ENCODE measurements at places on chromosomes 6 and 20.

GRCh38 chr6:137432054-137432611, 62.1 kb downstream of the OLIG3 start:
- DNase-seq, result no peak

DNA sequence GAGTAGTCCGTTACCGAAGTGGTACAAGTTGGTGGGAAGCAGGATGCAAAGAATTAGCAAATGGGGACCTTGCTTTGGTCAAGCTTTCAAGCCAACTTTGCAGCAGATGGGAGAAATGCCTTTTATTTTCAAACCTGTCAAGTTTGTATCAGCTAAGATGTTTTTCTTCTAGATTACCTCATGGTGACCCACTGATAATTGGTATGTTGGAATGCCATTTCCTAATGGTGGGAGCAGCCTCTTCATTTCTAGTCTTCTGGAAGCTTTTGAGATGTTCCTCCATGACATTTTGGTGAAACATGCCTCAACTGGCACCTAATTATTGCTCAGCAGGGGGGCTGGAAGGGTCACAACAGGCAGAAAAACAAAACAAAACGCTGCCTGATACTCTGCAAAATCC, 43.7 kb downstream of the ADNP start:
- DNase-seq, result no peak

DNA sequence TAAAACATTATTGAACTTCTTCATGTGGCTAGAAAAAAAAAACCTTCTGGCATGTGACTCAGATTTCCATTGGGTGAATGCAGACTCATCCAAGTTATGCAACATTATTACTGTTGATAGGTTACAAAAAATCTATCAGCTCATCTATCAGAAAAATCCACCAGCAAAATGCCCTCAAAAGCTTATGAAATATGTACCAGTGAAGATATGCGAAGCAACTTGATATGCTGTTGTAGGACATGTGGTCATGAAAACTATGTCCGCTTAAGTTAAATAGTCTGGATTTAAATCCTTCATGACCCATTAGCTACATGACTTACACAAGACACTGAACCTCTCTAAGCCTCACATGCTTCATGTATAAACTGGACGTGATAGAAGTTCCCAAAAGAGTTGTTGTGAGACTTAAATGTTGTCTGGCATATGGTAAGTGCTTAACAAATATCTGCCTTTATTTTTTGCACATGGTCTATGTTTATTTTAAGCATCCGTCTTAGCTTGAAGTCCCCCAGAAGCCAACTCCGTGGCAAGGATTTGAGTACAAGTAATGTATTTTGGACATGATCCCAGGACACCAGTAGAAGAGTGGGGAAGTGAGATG, 12.5 kb upstream of the BFSP1 start:
- no peak for DNase-seq

GRCh38 chr6:1834207-1834606, 224.5 kb downstream of the FOXC1 start:
- no peak for DNase-seq

GRCh38 chr6:162644153-162644552, 83.4 kb downstream of the PRKN start:
- no peak for DNase-seq

GRCh38 chr6:2942914-2943563, 28.3 kb downstream of the SERPINB6 start:
- no peak for DNase-seq

DNA sequence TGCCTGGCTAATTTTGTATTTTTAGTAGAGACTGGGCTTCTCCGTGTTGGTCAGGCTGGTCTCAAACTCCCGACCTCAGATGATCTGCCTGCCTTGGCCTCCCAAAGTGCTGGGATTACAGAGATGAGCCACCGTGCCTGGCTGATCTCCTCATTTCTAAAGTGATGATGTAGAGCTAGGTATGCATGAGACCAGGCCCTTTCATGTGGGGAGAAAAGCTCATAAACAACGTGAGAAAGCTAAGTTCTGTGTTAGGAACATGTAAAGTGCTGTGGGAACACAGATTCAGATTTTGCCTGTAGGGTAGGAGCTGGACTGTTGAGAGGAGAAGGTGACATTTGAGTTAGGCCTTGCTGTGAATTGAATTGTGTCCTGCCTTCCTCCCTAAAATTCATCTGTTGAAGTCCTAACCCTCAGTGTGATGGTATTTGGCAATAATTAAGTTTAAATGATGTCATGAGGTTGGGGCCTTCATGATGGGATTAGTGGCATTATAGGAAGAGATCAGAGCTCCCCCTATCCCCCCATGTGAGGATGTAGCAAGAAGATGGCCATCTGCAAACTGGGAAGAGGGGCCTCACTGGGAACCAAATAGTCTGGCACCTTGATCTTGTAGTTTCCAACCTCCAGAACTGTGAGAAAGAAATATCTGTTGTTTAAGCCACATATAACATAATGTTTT, 49.2 kb downstream of the SCAND1 start:
- DNase-seq, result no peak

DNA sequence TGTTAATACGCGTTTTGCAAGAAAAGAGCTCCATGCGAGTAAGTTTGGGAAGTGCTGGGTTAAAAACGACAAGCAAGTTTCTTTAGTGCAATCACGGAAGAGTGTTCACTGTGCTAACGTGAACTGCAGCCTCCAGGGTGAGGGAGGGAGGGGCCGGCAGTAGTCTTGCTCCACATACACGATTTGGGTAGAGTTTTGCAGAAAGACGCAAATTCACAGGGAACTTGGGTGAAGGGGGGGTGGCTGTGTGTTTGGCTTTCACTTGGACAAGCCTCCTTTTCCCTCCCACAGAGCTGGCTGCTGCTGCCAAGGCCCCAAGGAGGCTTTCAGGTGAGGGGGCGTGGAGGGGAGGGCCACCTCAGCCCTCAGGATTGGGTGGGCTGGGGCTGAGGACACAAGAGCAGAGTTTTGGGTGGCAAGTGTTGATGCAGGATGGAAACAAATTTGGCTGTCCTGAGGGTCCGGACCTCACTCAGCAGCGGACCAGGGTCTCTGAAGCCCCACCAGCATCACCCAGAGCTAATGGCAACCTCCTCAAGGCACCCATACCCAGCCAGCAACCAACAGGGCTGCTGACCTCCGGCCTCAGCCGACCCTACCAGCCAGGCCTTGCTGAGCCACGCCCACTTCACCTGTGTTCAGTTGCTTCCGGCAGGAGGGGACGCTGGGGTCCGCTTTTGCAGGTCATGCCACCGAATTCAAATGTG, 204.5 kb downstream of the ERMARD start:
- no peak for DNase-seq

DNA sequence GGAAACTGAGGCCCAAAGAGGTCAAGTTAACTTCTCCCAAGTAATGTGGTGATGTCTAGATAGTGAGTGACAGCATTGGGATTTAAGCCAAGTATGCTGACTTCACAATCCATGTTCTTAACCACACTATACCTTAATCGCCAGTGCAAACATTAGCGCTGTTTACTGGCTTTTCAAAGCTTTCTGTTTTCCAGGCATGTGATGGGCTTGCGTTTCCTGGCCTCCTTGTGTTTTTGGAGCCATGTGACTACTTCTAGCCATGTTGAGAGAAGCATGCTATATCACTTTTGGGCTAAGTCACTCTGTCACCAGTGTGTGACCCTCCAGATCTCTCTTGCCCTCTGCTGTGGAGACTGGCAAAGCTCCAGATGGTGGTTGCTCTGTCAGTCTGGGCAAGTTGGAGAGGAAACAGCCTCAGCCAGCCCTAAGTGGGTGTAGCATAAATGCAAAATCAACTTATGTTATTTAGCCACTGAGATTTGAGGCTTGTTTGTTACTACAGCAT, 76.9 kb downstream of the ANKRD6 start:
- no peak for DNase-seq

- no peak for DNase-seq
Measured at GRCh38 chr6:126625019-126625418, 285.1 kb downstream of the CENPW start.

DNA sequence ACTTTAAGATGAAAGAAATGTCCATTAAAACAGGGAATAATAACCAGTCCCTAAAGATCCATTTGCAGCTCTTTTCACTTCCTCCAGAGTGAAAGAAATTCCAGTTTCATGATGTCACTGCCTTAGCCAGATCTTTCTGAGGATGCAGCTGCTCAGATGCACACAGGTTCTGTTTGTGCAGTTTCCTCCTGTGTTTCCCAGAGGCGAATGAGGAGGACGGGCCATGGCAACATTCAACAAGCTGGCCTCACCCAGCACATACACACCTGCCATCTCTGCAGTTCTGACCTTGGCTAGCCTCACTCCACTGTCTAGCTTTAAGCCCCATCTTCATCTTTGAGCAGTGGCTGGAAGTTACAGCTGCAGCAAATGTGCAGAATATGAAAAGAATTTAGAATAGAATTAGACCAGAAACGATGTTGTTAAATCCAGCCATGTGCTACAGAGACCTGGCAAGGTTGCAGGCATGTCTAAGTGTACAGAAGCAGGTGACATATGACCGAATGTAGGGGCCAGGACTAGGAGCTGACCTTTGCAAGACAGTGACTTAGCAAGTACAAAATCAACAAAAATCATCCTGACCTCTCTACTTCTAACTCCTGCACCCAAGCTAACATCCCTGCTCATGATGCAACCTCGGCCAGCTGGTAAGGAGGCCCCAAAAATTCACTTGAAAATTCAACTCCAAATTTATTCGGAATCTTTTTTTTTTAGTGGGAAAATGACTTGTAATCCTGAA, 35.0 kb downstream of the FAM50B start:
- DNase-seq, result no peak

DNA sequence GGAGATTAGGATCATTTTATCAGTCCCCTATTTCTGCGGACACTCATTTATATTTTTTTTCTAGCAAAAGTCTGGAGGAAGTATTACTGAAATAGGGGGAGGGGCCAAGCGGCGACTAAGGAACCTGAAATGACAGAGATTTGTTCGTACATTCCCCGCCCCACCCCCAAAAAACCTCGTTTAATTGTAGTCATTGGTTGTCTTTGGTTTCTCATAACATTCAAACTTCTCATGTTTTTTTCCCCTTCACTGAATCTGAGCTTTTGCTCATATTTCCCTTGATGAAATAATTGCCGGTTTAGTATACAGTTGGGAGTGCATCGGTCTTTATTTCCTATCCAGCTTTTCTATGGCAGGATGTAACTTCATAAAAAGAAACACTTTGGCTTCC, 768 bp upstream of the FYN start:
- DNase-seq, result peak; percentile 28

- DNase-seq, result no peak
Measured at GRCh38 chr20:3797592-3798372, 1.7 kb downstream of the CDC25B start.

- DNase-seq, result no peak
Measured at GRCh38 chr6:118984342-118984741, 49.4 kb upstream of the MCM9 start.

DNA sequence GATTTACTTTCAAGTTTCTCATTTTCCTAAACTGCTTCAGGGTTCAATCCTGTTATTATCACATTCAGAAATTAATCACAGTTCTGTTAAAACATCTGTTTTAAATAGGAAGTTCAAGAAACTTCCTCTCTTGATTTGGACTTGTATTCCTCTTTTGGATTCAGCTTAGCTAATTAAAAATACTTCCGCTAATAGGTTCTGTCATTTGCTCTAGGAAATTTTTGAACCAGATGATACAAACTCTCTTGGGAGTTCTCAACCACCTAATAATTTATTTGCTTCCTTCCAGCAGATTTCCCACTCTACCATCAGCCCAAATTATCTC, 15.9 kb upstream of the TMEM30A start:
- DNase-seq, result no peak

DNA sequence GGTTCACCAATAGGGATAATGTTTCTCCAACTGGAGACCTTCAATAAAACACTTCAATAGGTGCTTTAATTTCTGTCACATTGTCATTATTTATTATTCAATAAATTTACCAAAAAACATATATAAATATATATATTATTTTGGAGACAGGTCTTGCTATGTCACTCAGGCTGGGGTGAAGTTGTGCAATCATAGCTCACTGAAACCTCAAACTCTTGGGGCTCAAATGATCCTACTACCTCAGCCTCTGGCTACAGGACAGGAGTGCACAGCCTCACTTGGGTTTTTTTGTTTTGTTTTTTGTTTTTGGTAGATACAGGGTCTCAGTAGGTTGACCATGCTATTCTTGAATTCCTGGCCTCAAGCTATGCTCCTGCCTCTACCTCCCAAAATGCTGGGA, 9.9 kb downstream of the SMLR1 start:
- DNase-seq, result no peak
